Neural progenitor cell (in vitro differentiated cells): ENCODE measurements at places on chromosomes 6 and 20. TPM values are rescaled to one million over a fixed set of nuclear protein-coding genes. Genes with fewer than 3 reads are reported as not detected.
A peak's percentile ranks its signal among the peaks of the same experiment; 100 is the strongest.

KCNQ5 gene
- total RNA-seq: 0.09 TPM in 1 of 2 replicates, not detected in the other

RPL10A gene
- 2,002 and 2,026 TPM in 2 replicates for total RNA-seq

RWDD2A gene
- 6.9 and 8.5 TPM in 2 replicates for total RNA-seq

MMUT gene
- 14.4 and 23.9 TPM in 2 replicates for total RNA-seq

CEP85L gene
- total RNA-seq: 6.0 and 12.6 TPM in 2 replicates

CLPSL1 gene
- not detected in 2 replicates for total RNA-seq

DNA sequence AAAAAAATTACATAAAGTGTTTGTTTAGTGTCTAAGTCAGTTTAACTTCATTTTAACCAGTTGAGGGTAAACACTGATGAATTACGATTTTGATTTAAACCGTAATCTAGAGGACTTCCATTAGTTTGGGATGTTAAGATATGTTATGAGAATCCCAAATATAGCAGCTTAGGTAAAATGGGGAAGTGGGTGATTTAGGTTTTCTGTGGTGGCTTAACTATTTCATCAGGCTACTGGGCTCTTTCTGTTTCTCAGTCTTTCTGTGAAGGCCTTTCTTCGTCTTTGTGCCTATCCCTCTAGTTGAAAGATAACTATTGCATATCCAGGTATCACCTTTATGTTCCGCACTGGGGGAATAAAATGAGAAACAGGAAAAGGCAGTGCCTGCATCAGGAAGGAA lies 27.9 kb downstream of the CENPW start:
- no peak for DNase-seq

DNA sequence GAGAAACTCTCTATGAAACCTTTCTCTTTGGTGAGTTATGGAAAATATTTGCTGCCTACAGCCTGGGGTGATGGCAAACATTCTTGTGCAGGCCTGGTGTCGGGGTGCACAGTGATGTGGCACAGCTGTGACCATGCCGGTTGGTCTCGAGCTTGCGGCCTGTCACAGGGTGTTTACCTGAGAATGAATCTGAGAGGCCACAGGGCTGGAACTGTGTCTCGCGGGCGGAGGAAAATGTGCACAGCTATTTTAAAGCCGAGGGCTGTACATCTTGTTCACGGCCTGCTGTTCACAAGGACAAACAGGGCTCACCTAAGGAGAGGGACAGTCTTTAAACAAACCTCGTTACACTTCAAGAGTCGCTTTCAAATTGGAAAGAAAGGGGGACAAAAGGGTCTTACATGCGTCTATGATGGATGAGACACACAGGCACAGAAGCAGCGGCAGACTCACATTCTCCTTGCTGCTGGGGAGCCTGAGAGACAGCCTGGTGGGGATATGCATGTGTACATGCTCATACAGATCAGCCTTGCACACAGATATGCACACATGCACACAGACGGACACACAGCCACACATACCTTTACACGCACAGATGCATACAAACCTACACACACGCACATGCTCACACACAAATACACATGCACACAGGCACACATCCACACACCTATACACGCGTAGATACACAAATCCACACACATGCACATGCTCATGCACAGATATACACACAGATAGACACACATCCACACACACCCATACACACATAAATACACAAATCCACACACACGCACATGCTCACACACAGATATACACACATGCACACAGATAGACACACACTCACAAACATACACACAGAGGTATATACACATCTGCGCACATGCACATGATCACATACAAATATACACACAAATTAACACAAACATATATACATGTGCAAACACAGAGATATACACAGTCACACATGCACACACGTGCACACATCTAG lies 69.6 kb upstream of the FOXA2 start:
- DNase-seq: no peak

DNA sequence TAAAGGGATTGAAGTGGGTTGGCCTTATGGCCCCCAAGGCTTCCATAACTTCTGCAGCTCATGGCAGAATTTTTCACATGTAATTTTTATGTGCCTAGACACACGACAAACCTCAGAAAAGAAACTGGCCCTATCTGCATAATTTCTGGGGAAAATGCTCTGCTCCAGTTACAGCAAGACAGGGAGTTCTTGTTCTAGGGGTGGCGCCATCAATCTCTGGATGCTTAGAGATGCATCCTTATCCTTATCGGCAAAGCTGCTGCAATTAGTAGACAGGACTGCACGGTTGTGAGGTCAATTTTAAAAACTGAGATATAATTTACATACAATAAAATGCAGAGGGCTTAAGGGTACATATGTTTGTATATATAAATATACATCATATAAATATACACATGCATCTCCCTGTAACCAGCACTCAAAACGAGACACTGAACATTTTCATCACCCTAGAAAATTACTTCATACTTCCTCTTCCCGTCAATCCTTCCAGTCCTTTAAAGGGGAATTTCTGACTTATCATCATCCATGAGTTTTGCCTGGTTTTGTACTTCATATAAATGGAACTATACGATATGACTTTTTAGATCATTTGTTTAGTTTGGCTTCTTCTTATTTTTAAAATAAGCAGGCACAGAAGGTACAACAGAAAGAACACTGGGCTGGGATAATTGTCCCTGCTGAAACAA lies 10.2 kb downstream of the ELMO2 start:
- DNase-seq: no peak

- no peak for DNase-seq
These were observed 129.4 kb upstream of the AFDN start for GRCh38 chr6:167697316-167697715.

GRCh38 chr20:40144581-40144980 lies 544.5 kb downstream of the MAFB start:
- no peak for DNase-seq

GRCh38 chr6:138814179-138814834 lies 18.4 kb downstream of the ECT2L start:
- DNase-seq: no peak

DNA sequence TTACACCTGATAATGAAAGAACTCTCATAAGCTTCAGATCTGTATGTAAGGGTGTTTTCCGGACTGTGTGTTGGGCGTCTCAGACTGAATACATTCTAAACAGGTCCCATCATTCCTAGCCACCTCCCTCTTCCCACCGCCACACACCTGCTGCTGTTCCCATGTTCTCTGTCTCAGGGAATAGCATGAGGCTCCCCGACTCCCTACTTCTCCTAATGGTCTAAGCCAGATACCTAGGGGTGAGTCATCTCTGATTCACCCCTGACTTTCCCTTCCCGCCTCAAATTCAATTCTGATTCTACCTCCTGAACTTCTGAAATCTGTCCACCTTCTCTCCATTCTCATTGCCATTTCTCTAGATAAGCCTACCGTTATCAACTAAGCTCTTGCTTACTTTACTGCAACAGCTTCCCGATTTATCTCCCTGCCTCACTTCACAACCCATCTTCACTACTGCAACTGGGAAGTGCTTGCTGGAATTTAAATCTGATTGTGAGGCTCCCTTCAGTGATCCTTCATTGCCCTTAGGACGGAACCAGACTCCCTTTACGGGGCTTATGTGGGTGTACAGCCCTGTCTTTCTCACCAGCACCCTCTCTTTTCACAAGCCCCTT lies 1.6 kb downstream of the TMEM14A start:
- DNase-seq: no peak

DNA sequence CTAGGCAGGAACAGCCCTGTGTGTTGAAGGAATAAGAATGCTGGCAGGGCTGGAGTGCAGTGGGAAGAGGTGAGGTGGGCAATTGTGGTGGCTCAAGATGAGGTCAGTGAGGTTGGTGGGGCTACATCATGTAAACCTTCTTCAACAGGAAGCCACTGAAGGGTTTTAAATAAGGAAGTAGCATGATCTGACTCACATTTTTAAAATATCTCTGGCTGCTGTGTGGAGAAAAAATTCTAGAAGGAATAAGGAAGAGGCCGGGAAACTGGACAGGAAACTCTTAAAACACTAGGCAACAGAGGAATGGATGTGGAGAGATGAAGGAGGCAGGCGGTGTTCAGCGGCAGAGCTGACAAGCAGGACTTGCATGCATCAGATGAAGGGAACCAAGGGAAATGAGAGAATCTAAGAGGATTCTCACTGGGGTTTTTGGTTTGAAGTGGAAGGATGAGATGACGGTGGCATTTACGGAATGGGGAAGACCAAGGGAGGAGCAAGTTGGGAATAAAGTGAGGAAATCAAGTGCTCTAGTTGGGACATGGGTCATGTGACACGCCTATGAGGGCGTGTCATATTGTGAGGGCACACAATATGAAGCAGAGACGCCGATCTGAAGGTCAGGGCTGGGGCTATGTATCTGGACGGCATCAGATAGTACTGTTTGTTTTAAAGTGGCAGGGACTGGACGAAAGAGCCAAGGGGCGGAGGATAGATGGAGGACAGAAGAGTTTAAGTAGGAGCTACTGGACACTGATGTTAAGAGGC lies 18.2 kb downstream of the TMEM242 start:
- no peak for DNase-seq

- no peak for DNase-seq
These were observed 243.3 kb downstream of the ADGRG6 start for GRCh38 chr6:142545147-142545546.

DNA sequence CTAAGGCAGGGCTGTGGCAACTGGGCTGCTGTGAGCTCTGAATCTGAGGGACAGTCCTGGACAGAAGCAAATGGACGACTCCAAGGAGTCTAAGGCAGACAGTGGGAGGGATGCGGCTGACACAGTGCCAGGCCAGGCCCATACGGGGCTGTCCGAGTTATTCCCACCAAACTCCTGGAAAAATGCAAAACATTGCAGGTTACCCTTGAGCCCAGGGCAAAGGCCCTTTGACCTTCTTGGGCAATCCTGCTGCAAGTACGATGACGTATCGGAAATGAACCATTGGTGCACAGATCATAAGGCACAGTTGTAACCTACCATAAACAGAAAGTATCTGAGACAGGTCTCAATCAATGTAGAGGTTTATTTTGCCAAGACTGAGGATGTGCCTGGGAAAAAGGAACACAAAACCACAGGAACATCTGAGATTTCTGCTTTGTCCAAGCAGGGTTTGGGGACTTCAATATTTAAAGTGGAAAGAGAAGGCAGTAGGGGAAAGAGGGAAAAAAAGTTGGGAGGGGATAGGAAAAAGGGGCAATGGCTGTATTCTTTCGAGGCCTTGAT lies 118.9 kb downstream of the DACT2 start:
- no peak for DNase-seq

DNA sequence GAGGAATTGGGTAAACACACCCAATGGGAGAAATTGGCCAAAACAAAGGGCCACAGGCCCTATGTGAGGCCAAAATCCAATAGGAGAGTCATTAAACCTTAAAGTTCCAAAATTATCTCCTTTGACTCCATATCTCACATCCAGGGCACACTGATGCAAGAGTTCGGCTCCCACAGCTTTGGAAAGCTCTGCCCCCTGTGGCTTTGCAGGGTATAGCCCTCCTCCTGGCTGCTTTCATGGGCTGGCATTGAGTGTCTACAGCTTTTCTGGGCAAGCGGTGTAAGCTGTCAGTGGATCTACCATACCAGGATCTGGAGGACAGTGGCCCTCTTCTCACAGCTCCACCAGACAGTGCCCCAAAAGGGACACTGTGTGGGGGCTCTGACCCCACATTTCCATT lies 160.5 kb downstream of the ADGRG6 start:
- DNase-seq: no peak

- peak; percentile 43 for DNase-seq
These were observed 1.3 kb upstream of the TAPBP start for GRCh38 chr6:33314943-33315792.

DNA sequence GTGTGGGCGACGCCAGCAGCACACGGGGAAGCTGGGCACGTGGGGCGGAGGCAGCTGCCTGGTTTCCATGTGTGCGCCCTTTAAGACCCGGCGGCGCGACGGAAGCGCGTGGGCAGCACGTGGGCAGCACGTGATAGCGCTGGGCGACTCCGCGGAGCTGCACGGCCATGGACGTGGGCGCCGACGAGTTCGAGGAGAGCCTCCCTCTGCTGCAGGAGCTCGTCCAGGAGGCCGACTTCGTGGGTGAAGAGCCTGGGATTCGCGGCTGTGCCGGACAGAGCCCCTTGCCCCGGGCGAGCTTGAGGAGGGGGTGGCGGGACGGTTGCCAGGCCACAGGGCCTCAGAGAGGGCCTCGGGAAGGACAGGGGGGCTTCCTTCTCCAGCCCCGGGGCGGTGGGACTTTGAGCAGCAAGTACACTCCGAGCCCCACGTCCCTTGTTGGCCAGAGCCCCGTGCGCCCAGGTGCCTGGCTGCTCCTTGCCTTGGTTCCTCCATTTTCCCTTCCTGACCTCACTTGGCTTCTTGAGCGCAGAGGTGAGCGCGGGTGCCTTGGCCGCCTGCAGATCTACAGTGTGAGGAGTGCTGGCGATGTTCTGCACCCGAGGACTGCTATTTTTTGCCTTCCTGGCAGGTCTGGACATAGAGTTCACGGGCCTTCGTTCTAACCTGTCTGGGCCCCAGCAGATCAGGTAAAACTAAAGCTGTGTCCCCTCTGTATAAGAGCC lies at the start of gene PNLDC1:
Gene PNLDC1 (plus strand): TSS at position 136 of the 725 bp plus-strand sequence. CDS start 32 bp downstream, at position 168.
- DNase-seq: no peak

DNA sequence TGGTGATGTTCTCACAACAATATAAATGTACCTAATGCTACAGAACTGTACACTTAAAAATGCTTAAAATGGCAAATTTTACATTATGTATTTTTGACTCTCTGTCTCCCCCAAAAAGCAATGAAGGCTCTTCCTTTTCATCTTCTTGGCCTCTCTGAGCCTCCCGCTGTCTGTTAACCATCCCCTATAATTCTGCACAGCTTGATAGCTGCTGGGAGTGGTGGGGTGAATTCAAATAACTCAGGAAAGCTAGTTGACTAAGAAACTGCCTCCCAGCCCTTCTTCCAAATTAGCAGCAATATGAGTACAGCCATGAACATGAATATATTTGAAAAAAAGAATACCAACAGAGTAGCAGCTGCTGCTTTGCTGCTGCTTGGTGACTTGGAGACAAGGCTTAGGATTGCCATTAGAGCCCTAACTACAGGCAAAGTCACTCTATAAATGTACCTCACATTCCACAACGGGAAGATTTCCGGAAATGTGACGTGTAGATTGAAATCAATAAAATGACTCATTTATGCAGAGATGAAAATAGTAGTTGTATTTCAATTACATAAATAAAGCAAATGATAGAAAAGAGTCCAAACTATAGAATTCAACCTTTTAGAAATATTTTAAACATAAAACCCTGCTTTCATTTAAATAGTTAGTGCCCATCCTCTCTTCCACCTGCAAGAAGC lies 200.1 kb upstream of the HEY2 start:
- no peak for DNase-seq

- DNase-seq: no peak
These were observed 154.9 kb downstream of the SOX4 start for GRCh38 chr6:21748343-21749056.

DNA sequence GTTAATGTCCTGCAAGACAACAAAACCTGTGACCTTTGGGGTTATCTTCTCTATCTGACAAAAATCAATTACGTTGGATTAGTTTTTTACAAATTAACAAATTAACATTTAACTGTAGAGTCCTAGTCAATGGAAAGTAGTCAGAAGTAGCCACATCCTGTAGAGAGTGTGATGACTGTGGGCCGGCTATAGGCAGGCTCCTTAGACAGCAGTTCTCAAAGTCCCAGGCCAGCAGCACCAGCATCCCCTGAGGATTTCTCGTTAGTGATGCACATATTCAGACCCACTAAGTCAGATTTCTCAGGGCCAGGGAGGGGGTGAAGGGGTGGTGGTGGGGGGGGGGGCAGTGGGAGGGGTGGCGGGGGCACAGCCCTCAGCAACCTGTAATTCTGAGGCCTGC lies 37.2 kb downstream of the ZNF341 start:
- DNase-seq: no peak

- no peak for DNase-seq
These were observed 82.9 kb downstream of the PDE10A start for GRCh38 chr6:165580136-165580535.
